AG10803 (cell line): ENCODE measurements at places on chromosomes 13 and 19.

DNA sequence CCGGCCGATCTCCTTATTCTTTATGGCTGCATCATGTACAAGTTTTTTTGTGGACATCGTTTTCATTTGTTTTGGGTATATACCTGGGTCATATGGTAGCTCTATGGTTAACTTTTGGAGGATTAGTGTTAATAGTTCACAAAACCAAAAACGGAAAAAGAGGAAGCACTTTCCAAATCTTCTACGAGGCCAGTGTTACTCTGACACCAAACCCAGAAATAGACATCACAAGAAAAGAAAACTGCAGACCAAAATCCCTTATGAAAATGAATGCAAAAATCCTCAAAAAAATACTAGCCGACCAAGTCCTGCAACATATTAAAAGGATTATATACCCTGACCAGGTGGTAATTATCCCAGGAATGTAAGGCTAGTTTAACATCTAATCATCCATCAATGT lies 29.8 kb downstream of the ADGRE2 start:
- no peak for DNase-seq

- DNase-seq = peak; percentile 17
These were observed 10.4 kb upstream of the GPR32 start for GRCh38 chr19:50759886-50760285.

DNA sequence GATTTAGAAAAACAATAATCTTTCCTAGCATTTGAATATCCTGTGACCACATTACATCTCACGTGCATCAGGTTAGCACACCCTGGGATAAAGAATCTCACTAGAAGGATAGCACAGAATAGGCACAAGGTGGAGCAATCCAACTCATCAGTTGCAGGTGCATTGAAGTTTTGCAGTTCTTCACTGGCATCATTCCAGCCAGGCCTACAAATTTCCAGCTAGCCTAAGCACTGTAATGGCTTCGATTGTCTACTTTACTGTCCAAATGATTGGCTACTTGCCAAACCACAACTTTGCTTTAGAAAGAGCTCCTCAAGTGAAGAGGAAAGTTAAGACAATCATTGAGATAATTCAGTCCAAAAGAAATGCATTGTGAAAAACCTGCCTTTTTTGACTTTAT lies 89.5 kb downstream of the SPRY2 start:
- DNase-seq = peak; percentile 23

DNA sequence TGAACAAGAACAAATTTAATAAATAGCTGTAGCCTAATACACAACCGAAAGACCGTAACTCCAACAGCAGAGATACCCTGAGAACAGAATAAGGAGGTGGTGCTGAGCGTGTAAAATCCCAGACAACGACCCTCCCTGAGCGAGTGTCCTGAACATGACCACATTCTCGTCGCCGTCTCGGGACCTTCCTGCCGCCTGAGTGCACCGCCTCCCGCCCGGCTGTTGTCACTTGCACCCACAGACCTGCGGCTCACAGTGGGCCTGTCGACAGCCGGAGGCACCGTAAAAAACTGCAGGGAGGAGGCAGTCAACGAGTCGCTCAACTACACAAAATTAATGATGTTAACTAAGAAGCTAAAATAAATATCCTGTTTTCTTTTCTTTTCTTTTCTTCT lies 35.8 kb upstream of the GRTP1 start:
- no peak for DNase-seq

GRCh38 chr19:29834991-29835846 lies 23.4 kb downstream of the CCNE1 start:
- no peak for DNase-seq

DNA sequence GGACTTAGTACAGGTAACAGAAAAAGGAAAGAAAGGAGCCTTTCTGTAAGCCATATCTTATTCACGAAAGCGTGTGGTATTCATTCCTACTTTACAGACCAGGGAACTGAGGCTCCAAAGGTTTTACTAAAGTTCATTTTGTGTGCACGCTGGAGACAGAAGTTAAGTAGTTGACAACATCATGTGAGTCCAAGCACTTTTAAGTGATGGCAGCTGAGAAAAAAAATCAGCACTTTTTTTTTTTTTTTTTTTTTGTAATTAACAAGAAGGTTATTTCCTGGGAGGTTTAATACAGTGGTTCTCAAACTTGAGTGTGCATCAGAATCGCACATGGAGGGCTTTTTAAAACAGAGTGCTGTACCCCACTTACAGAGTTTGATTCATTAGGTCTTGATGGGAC lies 2.0 kb downstream of the DNAJC3 start:
- DNase-seq = no peak

DNA sequence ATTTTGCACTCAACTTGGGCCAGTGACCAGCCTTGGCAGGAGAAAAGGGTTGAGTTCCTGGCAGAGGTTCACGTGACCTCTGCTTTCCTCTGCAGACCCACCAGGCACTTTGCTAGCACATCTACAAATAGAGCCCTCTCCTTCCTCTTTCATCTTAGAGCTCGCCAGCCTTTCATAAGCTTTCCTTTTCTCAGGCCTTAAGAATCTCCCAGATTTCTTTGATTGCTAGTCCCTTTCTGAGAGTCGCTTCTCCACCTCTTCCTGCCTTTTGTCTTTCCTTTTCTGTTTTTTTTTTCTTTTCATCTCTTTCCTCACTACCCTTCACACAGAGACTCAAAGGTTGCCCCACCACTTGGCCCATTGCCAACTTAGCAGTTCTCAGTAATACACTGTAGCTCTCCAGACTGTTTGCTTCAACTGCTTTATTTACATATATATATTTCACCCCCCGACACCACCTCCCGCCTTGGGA lies 375.7 kb upstream of the SPRY2 start:
- no peak for DNase-seq

- no peak for DNase-seq
These were observed 57.3 kb downstream of the ZC3H13 start for GRCh38 chr13:45995245-45995644.

GRCh38 chr13:46639033-46639981 lies 86.3 kb downstream of the LRCH1 start:
- DNase-seq = peak; percentile 59

GRCh38 chr19:29305268-29305667 lies 92.3 kb upstream of the UQCRFS1 start:
- DNase-seq = no peak

GRCh38 chr13:93660391-93661063 lies 433.9 kb downstream of the GPC6 start:
- DNase-seq = no peak

DNA sequence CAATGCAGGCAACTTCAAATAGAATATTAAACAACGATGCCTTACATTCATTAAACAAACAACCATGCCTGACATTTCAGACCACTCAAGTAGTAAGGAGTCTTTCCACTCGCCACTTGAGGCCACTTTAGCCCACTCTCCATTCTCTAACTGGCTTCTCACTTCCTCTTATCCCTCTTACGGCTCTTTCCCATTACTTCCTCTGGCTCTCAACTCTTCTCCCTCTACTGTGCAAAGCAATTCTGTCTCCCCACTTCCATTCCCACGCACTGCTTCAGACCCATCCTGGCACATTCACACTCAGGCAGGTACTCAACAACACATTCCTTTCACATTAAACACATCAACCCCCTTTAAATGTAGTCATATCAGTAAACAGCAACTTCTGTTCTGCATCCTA lies 229.8 kb upstream of the IPO5 start:
- no peak for DNase-seq

- peak; percentile 77 for DNase-seq
These were observed 36.2 kb downstream of the GPC6 start for GRCh38 chr13:93262729-93263345.

DNA sequence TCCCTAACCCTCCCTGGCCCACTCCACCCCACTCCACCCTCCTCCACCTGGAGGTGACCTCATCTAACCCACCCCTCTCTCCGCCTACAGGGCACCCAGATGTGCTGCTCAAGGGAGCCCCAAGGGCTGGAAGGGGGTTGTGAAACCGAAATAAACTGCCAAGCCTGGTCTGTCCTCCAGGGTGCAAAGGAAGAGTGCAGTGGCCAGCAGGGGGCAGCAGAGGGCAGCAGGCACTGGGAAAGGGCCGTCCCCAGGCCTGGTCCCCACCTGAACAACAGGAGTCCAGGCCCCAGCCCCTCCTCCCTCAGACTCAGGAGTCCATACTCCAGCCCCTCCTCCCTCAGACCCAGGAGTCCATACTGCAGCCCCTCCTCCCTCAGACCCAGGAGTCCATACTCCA lies 8.4 kb upstream of the BCAM start:
- peak; percentile 62 for DNase-seq

DNA sequence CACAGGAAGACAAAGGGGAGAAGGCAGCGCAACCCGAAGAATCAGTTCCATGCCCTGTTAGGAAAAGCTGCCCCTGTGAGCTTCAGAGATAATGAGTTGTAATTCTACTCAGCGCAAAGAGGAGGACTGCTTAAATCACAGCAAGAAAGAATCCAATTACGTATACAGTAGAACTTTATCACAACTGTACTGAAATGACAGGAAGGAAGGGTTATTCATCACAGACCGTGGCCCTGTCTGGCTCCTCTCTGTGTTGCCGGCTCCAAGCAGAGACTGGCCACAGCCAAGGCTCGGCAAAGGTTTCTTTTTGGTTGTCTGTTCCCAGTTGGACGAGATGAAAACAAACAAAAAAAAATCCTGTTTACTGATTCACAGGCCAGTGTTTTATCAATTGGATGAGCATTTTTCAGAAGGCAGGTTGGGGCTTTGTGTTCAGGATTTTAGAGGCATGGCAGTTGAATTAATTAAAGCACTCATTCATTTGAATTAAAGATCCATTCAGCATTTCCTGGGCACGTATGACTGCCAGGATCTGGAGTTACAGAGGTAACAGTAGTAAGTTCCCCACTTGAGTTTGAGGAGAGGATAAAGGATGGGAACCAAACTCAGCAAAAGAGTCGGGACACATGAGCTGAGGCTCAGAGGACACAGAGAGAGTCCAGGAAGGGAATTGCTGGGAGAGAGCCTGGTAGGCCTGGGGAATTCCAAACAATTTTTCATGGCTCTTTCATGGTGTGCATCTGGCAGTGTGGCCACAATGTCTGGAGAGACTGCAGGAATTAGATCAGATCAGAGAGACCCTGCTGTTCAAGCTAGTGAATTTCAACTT lies 341.0 kb downstream of the DNAJC15 start:
- DNase-seq = peak; percentile 69

DNA sequence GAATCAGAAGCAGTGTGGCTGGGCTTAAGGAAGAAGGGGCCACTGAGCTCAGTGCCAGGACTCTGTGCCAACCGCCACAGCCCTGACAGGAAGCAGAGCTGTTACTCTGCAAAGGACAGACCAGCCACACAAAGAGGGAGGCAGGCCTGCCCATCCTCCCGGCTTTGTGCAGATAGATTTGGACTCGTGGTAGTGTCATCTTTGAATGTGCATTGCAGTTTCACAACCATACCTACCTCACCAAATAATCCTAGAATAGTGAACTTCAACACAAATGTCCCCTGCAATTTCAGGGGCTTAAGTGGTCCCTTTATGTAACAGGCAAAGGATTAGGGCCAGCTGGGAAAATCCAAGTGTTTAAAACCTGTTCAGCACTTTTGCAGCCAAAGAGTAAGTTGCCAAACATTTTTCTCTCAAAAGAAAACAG lies 55.1 kb upstream of the CLDN10 start:
- DNase-seq = no peak

- peak; percentile 40 for DNase-seq
These were observed 208.5 kb downstream of the TSHZ3 start for GRCh38 chr19:31140717-31141116.

GRCh38 chr19:49413348-49413747 lies 9.9 kb downstream of the PTH2 start:
- no peak for DNase-seq

GRCh38 chr13:62910541-62911060 lies 1495.0 kb upstream of the PCDH20 start:
- DNase-seq = no peak

DNA sequence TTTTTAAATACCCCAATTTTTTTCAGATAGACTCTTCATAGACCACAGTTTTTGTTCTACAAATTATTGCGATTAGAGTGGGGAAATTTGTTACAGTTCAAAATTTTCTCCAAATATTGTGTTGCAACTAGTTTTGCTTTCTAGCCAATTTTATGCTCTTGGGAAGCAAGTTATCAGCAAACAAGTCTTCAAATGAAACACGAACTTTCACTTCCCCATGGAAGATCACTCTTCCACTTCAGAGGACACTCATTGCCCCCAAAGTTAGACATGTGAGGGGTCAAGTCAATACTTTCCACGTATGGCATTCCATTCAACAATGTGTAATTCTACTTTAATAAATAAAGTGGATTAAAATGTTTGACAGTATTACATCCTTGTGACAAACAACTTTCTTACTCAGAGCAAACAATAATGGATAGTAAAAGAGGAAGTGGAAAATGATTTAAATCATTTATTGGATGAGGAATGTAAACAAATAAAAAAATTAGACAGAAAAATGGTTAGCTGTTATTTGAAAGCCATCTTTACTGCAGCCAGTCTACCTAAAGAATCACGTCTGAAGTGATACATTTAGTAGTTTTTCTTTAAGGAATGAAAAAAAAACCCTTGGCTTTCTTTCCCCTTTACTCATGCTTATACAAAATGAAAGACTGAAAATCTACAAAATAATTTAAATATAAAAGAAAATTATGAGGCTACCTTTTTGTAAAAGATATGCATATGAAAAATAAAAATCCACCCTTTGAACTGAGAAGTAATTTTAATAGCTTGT lies 41.2 kb upstream of the TNFSF11 start:
- no peak for DNase-seq

DNA sequence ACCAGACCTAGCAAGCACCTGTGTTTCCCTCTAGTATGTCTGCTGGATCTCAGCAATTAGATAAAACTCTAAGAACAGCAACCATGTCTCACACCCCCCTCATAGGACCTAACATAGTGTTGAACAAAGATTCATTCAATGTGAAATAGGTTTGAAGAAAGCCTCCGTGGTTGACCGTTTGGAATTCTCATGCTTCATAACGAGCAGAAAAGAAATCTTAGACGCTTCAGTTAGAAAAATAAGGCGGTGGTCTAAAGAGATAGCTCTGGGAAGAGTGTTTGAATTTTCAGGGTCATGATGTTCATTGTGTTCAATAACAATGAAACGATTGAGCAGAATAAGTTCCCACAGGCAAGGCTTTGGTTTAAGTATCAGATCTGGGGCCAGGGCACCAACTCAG lies 332.9 kb downstream of the COG6 start:
- no peak for DNase-seq

DNA sequence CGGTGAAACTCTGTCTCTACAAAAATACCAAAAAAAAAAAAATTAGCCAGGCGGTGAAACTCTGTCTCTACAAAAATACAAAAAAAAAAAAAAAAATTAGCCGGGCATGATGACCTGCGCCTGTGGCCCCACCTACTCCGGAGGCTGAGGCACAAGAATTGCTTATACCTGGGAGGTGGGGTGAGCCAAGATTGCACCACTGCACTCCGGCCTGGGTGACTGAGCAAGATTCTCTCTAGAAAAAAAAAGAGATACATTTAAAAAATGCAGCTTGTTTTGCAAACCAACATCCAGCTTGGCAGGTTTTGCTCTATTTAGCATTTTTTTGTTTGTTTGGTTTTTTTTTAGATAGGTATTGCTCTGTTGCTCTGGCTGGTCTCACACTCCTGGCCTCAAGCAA lies 6.7 kb upstream of the PGPEP1 start:
- DNase-seq = no peak

GRCh38 chr19:22545751-22546150 lies 88.4 kb upstream of the ZNF492 start:
- DNase-seq = no peak
